ENCODE measurements at places on chromosomes 12 and 14.

GRCh38 chr14:44211718-44212117, 295.4 kb downstream of the FSCB start:
- no peak for DNase-seq

- no peak for DNase-seq
Observed at GRCh38 chr12:123828854-123829547, 66.9 kb downstream of the DNAH10 start.

- no peak for DNase-seq
Observed at GRCh38 chr12:99039367-99040120, 394.5 kb downstream of the APAF1 start.

DNA sequence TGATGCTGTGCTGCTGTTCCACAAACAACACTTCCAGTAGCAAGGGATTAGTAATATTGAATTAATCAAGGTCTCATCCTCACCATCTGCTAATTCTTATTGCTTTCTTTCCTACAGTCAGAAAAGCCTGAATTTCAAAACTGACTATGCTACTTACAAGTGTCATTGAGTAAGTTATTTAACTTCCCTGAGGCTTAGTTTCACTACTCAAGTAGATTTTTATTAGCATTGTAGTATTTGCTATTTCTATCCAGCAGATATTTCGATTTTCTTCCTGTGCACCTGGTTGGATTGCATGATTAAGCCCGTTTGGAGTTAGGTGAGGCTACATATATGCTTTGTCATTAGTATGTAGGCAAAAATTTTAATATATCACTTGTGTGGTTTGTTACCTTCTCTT, 591.5 kb downstream of the TRHDE start:
- DNase-seq: no peak

DNA sequence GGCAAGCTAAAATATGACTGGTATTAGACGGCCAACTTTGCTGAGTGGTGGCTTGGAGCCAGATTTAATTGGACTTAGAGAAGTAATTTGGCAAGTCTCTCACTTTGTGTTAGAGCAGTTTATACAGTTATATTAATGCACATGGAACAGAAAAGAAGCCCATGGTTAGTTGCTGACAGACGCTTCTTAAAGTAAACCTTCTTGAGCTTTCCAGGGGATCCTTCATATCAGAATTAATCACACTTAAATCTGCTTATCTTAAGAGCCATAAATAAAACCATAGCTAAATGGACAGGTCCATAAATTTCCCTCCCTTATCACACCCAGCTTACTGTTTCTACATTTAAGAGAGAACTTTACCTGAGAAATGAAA, 9.6 kb downstream of the GSG1 start:
- peak; percentile 27 for DNase-seq

GRCh38 chr14:35534873-35535482, 1.0 kb downstream of the INSM2 start:
- DNase-seq: peak; percentile 74

GRCh38 chr12:121632069-121632970, 6.0 kb downstream of the ORAI1 start:
- no peak for DNase-seq

DNA sequence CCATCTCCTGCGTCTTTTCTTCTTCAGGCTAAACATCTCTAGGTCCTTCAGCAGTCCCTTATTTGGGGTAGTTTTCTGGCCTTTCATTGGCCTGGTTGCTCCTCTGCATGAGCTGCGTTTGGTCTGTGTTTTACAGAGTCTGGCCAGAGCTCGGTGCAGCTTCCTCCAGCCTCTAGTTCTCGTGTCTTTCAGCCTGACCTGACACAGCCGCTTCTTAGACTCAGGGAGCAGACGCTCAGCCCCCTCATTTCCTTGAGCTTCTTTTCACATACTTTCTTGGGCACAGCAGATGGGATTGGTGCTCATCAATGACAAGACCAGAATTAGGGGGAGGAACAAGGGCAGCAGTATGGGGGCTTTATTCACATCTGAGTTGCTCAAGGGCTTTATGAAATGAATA, 13.6 kb upstream of the GSG1 start:
- DNase-seq: no peak
